Upper lobe of left lung (tissue), 6 donors: ENCODE measurements at places on chromosomes 3 and 15.

GRCh38 chr3:24519368-24520100 lies 24.9 kb upstream of the THRB start:
- no peak for DNase-seq

DNA sequence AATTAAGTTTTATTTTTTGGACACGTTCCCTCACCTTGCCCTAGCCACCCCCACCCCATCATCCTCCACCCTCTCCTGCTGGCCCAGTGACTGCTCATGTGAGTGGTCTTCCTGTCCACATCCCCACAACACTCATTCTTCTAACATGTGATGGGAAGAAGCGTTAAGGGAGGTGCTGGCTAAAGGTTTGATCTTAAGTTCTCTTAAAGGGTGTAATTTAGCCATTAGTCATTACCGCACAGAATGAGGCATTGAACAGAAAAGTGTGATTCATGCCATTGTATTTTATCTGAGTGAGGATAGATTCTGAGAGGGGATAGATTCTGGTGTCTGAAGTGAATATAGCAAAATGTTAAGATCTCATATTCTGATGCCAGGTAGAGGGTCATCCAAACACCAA lies 272.9 kb upstream of the TPM1 start:
- no peak for DNase-seq

DNA sequence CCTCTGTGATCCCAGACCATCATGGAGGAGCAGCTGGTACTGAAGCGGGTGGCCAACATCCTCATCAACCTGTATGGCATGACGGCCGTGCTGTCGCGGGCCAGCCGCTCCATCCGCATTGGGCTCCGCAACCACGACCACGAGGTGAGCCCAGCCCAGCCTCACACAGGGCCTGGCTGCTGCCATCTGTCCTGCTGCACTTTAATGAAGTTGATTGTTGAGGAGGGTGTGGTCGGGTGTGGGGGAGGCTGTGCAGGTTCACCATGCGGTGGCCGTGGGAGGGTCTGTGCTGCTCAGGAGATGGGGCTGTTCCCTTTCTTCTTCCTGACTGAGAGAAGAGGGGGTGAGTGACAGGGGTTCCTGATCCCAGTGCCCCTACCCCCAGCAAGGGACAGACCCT lies 30.6 kb downstream of the ACAD9 start:
- DNase-seq = peak; percentile 79

GRCh38 chr3:94132777-94133176 lies 69.9 kb downstream of the NSUN3 start:
- no peak for DNase-seq

DNA sequence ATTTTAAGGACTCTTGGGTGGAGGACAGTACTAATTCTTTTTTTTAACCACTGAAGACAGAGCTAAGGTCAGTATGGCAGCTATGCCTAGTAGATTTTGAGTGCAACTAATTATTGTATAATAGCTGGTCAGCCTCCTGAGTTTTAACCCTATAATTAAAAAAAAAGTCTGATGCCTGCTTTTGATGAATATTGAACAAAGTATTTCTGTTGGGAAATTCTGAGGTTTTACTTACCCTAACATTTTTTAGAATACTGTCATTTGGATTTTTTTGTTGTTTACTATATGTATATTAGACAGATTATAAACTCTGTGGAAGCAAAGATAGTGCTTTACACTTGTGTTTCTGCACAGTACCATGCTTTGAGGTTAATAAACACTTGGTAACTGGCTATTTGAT lies 20.8 kb downstream of the TCF12 start:
- no peak for DNase-seq

- no peak for DNase-seq
These were observed 325.3 kb upstream of the DPH6 start for GRCh38 chr15:35871282-35871681.

- no peak for DNase-seq
These were observed 88.9 kb downstream of the ASB7 start for GRCh38 chr15:100691321-100691720.

DNA sequence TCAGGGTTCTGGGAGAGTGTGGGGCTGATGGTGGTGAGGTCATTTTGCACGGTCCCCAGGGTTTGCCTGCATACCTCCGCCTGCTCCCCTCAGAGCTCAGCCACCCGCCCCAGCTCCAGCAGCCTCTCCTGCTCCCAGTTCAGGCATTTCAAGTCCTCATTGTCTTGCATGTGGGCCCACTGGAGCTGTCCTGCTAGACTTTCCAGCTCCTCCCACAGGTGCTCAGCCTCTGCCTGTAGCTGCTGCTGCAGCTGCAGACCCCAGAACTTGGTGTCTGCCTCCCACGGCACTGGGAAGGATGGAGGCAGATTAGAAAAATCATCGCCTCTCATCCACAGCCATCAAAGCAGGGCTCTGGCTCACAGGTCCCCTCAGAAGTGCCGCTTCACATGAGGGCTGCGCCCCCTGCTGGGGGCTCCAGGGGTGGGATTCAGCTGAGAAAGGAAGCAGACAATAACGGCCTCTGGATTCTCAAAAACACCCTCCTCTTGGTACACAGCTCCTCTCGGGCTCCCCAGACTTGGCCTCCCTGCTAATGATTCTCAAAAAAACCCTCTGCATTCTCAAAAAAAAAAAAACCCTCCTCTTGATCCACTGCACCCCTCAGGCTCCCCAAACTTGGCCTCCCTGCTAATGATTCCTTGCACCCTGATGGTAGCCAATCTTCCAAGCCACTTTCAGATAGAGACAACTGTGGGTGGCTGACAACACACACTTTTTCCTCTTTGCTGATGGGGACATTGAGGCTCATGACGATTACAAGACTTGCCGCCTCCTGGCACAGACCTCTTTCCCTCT lies 89.3 kb upstream of the C2CD4B start:
- DNase-seq = peak; percentile 73

DNA sequence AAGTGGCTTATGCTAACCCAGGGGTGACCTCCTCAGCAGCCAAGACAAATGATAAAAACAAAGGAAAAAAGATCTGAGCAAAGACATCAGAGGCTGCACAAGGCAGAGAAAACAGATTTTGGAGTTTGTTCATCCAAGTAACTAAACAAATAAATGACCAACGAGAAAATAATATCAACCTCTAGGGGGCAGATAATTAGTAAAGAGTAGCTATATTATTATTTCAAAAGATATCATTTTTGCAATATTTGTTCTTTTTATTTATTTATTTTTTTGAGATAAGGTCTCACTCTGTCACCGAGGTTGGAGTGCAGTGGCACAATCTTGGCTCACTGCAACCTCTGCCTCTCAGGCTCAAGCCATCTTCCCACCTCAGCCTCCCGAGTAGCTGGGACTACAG lies 101.8 kb downstream of the PCCB start:
- DNase-seq = no peak

- DNase-seq = peak; percentile 35
These were observed 172.7 kb downstream of the WDR72 start for GRCh38 chr15:53586799-53587198.

- no peak for DNase-seq
These were observed 2.9 kb downstream of the ACY1 start for GRCh38 chr3:51986010-51986947.

DNA sequence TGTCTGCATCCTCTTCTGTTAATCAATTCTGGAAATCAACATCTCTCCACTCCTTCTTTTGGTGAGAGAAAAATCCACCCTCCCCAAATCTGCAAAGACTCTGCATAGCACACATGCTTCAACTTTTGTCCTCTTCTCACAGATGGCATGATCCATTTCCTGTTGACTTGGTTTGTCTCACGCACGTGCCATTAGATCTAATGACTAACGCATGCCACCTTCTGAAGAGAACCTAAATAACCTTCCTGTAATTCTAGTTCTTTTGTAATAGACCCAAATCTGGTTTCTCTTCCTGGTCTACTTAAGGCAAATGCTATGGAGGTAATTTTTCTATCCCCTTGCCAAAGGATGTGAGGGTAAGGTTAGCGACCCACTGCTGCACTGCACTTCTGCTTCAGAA lies 51.0 kb upstream of the ATOSA start:
- DNase-seq = no peak

DNA sequence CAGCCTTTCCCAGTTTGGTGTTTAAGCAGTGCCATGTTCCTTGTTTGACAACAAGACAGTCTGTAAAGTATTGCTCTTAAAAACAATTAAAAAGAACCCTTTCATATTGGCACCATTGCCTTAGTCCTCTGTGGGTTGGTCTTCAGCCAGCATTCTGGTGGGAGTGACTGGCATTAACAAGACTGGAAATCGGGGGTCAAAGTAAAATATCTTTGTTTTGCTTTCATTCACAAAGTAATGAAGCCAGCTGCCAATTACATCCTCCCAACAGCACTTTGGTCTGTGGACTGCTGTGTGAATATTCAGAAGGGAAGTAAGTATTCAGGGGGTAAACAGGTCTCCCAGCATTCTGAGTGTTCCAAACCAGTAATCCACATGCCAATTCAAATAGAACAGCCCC lies 8.3 kb upstream of the VILL start:
- DNase-seq = no peak

DNA sequence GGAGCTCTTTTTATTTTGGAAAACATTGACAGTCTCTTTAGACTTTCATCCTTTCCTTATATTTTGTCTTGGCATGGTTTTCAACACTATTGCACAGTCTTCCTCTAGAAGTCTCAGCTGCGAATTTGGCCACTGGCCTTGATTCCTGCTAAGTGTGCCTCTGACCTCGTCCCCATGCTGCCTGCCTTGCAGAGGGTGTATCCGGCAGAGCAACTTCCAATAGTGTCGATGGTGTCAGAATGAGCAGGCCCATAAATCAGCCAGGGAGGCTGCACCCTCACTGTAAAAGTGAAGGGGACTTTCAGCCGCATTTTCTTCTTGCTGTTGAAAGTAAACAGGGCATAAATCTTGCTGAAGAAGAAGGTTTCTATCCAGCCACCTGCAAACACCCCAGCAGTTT lies 336.7 kb upstream of the TRIM42 start:
- DNase-seq = no peak

DNA sequence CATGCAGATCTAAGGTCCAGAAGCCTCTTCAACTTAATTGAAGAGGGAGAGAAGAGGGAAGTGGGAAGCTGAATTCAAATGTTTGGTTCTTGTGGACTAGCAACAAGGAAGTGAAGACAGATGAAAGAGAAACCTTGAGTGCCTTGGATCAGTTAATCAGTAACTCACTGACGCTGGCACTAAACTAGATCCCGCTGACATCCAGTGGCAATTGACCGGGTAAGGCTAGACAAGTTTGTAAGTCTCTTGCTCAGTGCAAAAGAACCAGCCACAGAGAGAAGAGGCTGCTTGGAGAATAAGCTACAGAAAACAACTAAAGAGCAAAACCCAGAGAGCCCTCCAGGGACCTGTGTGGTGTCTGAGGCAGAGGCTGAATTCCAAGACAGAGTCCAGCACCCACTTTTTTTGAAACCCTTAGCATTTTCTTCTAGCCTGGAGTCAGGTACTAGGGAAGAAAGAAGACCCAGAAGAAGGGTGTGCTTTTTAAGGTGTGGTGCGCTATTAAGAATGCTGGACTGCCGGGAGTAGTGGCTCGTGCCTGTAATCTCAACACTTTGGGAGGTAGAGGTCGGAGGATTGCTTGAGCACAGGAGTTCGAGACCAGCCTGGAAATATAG lies 6.9 kb downstream of the PLCH1 start:
- peak; percentile 76 for DNase-seq
